ENCODE measurements at places on chromosomes 7 and 10.

GRCh38 chr10:71260622-71261325 lies 48.4 kb downstream of the UNC5B start:
- no peak for DNase-seq

- no peak for DNase-seq
These were observed 116.5 kb downstream of the ZNF438 start for GRCh38 chr10:30915146-30915545.

GRCh38 chr7:139340037-139340807 lies 915 bp upstream of the FMC1 start:
- peak; percentile 99 for DNase-seq

DNA sequence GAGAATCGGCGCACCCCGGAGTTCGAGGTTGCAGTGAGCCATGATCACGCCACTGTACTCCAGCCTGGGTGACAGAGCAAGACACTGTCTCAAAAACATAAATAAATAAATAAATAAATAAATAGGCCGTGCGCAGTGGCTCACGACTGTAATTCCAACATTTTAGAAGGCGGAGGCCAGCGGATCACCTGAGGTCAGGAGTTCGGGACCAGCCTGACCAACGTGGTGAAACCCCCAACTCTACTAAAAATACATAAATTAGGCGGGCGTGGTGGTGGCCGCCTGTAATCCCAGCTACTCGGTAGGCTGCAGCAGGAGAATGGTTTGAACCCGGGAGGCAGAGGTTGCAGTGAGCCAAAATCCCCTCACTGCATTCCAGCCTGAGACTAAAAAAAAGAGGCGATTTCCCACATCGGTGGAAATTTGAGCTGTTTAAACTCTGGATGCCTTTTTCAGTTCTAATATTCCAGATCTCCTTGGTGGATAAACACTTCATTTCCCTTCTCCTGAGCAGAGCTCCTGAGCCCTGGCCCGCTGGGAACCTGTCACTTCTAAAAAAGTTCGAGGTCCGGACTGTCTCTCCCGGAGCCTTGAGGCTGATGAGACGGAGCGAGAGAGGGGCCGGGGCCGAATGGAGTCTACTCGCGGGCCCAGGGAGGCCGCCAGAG lies 2.0 kb upstream of the NFKB2 start:
- no peak for DNase-seq

DNA sequence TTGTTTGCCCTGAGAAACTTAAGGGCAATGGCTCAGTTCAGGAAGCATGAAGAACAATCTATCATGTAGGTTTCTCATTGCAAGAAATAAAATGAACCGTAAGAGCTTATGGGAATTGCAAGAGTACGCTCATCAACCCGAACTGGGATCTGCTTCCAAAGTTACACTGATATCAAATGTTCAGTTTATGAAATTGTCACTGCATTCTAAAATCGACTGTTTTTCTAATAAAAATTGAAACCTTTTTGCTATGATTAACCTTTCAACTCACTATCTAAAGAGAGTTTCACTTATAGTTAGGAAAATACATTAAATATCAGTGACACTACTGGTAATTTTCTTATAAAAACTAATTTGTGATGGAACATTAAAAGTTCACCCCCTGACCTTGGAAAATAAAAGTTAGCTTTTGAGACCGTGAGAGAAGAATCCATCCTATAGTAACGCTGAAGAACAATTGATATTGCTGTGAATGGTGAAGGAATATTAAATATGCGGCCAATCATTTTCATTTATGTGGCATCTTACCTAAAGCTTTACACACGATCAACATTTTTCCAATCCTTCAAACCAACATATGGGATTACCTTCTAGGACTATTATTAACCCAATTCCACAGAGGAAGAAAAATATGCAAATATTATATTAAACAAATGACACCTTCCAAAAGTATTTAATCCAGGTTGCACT lies 2.2 kb downstream of the MEOX2 start:
- DNase-seq, result no peak

DNA sequence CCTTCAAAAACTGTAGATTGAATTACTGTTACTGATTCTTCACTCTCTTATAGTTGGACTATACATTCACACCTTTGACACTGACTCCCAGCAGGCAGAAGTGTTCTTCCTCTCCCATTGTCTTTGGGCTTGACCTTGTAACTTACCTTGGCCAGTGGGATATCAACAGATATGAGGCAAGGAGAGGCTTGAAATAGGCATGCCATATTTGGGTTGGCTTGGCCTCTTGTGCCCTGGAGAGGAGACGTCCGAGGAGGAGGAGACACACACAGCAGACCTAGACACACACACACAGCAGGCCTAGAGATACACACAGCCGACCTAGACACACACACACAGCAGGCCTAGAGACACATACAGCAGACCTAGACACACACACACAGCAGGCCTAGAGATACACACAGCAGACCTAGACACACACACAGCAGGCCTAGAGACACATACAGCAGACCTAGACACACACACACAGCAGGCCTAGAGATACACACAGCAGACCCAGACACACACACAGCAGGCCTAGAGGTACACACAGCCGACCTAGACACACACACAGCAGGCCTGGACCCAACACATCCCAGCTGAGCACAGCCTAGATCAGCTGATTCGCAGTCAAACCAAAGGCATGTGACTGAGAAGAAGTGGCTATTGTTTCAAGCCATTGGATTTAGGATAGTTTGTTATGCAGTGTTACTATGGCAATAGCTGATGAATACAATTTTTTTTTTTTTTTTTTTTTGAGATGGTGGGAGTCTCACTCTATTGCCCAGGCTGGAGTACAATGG lies 12.5 kb upstream of the GNA12 start:
- no peak for DNase-seq

DNA sequence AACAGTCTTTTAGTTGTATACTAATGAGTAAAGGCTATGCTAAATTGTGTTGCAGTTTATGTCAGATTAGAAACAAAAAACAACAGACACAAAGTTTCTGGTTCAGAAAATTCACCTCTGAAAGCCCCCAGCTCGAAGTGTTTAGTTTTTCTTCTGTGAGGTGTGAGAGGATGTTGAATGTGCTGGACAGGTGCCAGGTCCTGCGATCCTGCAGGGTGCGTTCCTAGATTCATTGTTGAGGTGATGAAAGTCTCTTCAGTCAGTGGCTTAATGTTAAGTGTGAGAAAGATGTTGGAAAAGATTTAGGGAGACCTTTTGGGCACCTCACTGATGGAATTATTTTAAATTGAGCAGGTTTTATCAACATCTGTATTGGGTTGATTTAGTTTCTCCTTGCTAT lies 287.3 kb downstream of the SDK1 start:
- no peak for DNase-seq

- no peak for DNase-seq
These were observed 168.3 kb upstream of the PPP1R3A start for GRCh38 chr7:114086914-114087652.

DNA sequence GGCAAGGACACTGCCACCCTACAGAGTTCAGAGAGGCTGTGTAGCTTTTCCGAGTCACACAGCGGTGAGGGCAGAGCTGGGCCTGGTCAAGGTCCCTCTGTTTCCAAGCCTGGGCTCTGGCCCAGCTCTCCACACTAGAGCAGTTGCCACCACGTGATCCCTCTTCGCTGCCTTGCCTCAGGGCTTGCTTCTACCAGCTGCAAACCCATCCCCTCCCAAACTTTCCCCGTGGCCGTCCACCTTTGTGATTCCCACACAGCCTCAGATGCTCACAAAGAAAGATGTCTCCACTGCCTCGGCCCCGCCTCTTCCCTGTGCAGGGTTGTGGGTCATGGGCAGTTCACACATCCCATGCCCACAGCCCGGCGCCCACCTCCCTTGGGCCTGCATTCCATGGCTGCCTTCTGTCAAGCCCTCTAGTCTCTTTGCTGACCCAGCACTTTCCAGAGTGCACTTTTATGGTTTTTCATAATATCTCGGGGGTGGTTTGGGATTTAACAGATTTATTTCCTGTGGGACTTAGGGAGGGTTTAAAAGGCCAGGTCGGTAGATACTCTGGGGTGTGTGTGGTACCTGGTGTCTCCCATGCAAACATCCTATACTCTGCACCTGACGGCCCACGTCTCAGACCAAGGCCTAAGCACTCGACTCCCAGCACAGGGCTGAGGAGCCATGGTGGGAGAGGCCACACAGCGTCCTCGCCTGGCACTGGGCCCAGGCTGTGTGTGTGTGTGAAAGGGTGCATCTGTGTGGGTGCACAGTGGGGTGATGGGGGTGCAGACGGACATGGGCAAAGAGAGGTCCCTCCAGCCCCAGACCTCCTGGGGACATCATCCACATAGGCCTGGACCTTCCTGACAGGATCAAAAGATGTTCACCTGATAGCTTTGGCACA lies 59.6 kb downstream of the PKD1L1 start:
- DNase-seq, result no peak

DNA sequence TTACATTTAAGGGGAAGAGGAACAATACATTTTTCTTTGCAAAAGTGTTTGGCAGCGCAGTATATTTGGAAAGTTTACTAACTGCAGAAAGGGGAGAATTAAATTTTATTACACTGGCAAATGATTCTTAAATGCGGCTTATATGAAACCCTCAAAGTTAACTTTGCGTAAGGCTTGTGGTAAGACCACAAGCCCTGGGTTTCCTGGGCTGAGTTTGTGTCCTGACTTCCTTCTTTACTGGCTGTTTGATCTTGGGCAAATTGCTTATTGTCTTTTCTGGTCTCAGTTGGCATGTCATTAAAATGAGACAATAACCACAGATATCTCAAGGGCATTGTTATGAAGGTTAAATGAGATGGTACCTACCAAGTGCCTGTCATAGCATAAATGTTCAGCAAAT lies 106.8 kb downstream of the GLRX3 start:
- no peak for DNase-seq

GRCh38 chr7:30268586-30268985 lies 15.8 kb upstream of the ZNRF2 start:
- DNase-seq, result no peak

GRCh38 chr7:114663502-114663901 lies 248.9 kb downstream of the FOXP2 start:
- DNase-seq, result no peak

DNA sequence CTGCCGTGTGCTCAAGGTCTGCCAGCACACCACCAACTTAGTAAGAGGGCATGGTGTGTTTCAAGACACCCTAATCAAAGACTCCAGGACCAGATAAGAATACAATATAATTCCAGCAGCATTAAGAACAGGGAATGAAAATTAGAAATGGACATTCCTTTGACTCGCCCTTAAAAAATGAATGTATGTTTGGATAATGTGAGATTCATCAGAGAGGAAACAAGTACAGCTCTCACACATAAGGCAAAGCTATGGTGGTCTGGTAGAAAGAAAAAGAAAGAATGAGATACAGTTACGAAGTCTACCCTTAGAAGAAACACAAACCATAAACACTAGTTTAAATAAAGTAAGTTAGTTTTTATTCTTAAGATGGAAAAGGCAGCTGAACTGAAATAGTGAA lies 174.8 kb upstream of the ANK3 start:
- no peak for DNase-seq

DNA sequence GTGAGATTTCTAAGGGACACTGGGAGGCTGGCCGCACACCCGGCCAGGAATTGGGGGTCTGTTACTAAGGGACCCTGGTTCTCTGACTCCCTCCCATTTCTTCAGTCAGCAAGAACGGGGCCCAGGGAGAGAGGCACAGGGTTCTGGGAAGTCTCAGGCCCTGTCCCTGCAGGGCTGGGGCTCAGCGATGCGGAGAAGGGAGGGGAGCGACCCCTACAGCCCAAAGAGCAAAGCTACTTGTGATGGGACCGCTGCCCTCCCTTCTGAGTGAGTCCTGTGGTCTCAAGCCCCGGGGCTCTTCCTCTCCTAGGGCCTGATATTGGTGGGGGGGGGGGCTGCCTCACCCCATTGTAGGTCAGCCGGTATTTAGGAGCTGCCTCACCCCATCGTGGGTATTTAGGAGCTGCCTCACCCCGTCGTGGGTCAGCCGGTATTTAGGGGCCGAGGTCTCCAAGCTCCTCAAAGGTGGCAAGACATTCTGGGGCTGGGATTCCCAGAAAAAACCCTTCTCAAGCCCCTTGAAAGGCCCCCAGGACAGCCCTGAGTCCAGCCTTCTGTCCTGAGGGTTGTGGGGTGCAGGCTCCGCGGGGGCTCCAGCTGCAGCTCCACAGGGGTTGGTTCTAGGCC lies 16.9 kb upstream of the NKX6-2 start:
- DNase-seq, result no peak

DNA sequence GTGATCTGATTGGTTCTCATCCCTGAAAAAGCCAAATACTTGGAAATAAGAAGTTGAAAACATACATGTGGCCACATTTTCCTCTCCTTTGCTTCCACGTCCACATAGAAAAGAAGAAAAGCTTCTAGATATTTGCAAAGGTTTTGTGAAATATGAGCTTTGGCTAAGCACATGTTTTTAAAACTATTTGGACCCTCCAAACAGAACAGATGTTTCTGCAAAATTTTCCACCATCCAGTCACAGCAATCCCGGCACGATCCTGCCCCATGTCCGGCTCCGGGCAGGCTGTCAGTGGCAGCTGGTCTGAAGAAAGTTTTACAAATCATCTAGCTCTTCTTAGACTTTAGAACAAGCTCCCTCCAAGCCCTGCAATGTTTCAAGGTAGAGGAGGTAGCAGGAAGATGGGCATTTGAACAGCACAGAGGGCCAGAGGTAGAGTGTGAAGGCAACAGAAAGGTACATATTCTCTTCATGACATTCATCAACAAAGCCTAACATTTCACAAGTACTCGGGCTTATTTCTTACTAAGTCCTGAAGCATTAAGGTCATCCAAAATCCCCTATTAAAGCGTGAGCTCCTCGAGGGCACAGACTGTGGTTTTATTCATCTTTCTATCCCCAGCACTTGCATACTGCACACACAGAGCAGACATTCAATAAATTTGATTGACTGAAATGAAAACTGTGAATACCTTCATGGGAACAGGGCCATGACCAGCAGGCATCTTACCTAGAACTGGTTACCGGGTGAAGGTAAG lies 110.1 kb downstream of the JAZF1 start:
- no peak for DNase-seq

- no peak for DNase-seq
These were observed 5.4 kb upstream of the MYPN start for GRCh38 chr10:68103901-68104300.

- no peak for DNase-seq
These were observed 2.7 kb upstream of the SUV39H2 start for GRCh38 chr10:14875941-14876340.

DNA sequence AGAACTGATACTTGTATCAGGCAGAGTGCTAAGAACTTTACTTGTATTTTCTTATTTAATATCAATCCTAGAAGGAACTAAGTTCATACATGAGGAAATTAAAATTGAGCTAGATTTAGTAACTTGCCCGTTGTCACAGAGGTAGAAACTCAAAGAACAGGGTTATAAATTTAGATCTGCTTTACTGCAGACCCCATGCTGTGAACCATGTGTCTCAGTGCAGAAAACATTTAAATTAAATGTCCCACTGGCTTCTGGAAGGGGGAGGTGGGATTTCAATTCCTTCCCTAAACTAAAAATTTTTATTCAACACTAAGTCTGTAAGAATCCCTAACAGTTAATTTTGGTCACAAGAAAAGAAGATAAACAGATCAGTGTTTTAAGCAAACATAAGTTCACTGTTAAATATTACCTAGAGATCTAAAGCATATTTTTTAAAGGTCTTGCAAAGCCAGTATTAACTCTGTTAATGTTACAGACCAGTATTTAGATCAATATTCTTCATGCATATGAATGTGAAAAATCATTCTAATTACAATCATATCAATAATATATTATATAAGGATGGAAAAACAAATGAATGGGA lies 23.1 kb downstream of the WASL start:
- no peak for DNase-seq

- no peak for DNase-seq
These were observed 148.7 kb downstream of the BICC1 start for GRCh38 chr10:58661336-58661735.

GRCh38 chr7:47539398-47540052 lies 42.4 kb downstream of the TNS3 start:
- no peak for DNase-seq

Data from T-helper 2 cell (primary cell).